ENCODE measurements at places on chromosomes 11 and 22.

DNA sequence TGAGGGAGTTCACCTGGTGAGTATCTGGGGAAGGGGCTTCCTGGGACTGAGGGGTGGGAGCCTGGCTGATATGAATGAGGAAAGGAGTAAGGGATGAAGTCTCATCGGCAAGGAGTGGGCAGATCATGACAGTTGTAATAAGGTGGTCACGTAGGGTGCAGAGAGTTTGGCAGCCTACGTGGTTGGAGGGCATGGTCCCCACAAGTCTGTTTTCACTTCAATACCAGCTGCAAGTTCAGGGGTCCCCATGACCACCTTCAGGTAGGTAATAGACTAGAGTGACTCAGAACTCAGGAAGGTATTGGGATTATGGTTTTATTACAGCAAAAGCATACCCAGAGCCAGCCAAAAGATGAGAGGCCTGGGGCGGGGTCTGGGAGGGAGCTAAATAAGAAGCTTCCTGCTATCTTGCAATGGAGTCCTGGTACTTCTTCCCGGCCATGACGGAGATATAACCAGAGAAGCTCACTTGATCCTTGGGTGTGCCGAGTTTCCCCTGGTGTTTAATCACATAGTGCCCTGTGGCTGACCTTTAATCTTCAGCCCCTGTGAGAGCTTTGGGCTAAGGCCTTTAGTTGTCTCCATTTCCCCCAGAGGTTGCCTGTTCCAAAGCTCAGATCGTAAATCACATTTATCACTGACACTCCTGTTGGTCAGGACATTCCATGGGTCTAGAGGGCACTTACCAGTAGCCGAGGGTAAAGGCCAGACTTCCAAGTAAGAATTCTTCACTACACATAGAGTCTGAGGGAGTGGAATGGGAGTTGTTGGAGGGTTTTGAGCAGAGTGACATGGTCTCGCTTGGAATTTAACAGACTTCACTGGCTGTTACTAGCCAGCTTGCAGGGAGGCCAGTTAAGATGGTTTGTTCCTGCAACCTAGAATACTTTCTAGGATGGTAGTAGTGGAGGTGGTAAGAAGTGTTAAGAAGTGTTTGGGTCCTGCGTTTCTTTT, 9.1 kb downstream of the SLC3A2 start:
- peak; percentile 33 for DNase-seq

GRCh38 chr11:125140233-125140632, 24.3 kb upstream of the PKNOX2 start:
- DNase-seq, result no peak

DNA sequence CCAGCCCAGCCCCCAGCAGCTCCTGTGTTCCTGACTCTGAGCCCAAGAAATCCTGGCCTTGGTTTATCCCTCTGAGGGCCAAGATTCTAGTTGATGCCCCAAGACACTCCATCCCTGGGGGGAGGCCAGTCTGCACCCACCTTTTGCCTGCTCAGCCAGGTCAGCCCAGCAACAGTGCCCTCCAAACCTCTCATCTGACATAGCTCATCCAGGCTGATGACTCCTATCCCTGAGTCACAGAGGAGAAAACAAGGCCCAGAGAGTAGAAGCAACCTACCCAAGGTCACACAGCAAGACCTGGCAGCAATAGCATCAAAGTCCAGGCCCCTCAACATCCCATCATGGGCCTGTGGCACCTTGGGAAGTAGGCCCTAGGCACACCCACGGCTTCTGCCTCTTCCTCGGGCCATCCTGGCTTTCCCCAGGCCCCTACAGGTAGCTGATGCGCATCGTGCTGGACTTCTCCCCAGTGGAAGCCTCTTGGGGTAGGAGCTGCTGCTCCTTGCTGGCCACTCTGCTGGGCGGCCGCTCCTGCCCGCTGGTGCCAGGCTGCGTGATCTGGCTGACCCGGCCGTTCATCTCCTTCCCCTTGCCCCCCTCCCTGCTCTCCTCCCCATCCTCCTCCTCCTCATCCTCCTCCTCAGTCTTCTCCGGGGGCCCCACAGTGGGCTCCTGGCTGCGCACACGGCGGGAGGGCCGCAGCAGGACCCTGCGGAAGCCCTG, 6.0 kb downstream of the SSTR3 start:
- no peak for DNase-seq

- DNase-seq, result no peak
These were observed 39.5 kb downstream of the MTMR2 start for GRCh38 chr11:95884376-95884775.

DNA sequence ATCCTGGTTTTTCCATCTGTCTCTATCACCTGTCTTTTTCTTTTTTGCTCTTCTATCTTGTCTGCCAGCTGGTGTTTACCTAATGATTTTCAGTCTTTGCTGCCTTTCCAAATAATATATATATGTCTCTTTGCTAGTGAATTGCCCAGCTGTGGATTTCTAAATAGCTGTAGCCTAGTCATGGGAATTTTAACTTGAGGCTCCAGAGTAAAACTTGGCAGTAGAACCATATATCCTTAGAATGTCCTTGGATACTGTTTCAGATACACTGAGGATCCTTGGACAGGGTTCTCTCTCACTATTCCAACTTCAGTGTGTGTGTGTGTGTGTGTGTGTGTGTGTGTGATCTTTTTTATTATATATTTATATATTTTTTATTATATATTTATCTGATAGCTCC, 2285.3 kb downstream of the LRRC4C start:
- DNase-seq, result no peak

DNA sequence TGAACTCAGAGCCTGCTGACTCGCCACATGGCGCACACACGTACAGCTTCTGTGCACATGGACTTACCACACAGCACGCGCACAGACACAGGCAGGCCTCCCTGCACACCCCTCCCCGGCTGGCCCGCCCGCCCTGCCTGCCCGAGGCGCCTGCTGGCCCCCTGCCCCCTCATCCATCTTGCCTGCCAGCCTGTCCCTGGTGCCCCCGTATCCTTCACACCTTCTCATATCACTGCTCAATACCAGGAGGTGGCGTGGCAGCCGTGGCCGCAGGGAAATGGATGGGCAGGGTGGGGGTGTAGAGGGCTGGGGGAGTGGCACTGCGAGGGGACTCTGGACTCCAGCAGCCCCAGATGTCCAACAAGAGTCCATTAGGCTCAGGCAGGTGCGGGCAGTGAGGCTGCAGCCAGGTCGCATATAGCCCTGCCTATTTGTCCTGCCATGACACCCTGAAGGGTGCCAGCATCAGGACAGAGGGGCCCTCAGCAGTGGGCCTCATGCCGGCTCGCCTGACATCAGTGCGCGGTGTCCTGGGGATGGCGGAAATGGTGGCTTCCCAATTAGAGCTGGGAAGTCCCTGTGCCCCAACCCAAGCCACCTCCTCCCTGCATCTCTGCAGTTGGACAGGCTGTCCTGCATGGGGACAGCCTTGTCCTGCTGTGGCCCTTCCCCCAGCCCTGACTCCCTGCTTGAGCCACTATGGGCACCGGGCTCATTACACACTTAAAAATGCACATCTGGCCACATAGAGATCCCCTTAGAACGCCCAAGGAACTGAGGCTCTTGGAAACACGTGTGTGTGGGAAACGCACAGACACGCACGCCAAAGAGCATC, 2.0 kb upstream of the TBX10 start:
- DNase-seq, result no peak

- DNase-seq, result no peak
These were observed 936 bp downstream of the BRD1 start for GRCh38 chr22:49826603-49827270.

DNA sequence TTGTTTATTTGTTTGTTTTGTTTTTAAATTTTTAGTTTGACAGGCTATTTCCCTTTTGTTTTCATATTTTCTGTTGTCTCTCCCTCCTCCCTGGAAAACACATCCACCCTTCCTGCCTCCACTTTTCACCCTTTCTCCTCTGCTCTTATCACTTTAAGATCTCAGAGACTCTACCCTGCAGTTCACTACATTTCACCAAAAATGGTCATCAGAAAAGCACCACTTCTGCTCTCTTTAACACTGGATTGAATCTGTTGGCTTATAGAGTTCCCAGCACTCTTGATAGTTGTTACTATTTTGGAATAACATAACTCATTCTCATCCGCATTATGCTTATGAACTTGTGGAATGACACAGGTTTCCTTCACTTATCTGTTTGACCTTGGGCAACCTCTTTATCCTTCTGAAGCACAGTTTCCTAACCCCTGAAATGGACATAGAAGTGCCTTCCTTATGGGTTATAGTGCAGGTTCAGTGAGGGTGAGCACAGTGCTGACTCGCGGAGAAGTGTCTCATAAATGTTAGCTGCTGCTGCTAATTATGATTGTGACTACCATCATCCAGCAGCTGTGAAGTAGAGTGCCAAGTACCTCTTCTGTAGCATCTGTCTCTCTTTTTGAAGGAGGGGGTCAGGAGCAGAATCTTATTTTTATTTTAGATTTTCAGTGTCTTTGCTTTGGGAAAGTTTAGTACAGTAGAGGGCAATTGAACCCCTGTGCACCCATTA, 15.0 kb downstream of the TEAD1 start:
- DNase-seq, result no peak

GRCh38 chr11:106329273-106330018, 252.0 kb downstream of the AASDHPPT start:
- DNase-seq, result no peak

- DNase-seq, result no peak
These were observed 2.9 kb upstream of the MYO7A start for GRCh38 chr11:77125191-77125590.

DNA sequence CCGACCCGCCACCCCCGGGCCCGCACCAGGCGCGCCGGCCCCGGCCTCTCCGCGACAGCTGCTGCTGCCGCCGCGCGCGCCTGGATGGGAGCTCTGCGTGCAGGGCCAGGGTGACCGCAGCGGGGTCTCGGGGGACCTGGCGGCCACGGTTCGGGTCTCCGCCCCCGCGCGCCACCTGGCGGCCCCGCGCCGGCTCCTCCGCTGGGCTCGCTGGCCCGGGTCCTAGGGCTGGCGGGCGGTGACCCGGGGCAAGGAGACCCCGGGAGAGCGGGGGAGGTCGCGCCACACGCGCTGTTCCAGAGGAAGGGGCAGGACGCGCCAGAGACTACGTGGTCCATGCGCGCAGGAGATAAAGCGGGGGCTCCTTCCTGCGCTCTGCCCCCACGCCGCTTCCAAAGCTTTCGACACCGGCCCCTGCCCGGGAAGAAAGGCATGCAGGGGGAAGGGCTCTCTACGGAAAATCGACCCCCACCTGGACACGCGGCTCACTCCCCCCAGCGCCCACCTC, 562 bp downstream of the SHANK2 start:
- DNase-seq, result no peak

DNA sequence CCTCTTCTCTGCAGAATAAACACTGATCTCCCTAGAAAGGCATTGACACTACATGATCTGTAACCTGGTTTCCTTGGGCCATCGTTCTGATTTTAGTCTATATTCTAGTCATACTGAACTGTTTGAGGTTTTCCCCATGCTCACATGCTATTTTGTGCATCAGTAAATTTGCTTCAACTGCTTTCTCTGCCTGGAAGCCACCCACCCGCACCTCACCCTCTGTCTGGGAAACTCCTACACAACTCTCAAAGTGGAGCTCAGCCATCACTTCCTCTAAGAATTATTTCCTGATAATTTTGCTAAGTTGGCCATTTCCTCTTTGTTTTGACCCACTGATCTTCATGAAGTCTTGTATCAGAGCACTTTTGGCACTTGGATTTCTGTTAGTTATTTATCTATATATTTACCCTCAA, 36.1 kb downstream of the MMP20 start:
- DNase-seq, result no peak

DNA sequence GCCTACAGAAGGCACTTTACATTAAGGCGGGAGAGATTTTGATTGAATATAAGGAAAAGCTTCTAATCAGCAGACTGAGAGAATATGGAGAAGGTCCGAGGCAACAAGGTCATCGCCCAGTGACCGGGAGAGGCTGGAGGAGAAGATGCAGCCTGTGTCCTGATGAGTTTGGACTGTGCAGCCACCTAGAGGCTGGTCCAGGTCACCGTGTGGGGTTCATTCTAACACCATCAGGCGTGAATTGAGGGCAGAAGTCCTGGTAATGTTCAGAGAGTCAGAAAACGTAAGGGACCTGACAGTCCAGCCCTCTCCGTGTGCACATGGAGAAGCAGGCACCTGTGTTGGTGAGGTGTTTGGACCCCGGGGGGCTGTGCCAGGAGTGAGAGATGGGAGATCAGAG, 102.7 kb downstream of the FEZ1 start:
- DNase-seq, result no peak

- DNase-seq, result no peak
These were observed 5.8 kb upstream of the PPP6R3 start for GRCh38 chr11:68454767-68455166.

DNA sequence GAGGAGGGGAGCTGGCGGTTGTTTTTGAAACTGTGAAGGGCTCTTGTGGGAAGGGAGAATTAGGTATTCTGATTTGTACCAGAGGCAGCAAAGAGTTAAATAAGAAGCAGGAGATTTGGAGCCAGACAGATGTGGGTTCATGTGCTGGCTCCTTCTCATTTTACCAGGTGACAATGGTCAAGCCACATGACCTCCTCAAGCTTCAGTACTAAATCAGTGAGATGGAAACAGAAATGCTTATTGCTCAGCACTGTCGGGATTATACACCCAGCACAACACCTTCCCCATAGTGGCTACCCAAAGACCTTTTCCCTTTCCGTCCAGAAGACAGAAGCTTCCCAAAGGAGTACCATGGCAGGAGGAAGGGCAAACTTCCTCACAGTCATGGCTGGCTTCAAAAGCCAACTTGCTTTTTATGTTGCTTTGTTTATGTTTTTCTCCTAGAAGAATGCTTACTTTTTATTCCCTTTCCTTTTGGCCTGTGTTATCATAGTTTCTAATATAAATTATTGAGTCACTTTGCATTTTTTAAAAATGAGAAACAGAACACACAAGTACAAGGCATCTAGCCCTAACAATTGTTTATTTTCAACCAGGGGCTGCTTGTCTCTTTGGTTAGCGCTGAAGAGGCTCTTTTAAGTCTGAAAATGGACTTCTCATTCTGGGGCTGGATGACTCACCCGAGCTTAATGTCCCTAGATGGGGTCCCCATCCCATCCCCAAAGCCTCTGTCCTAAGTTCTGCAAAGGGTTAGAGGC, 181.5 kb upstream of the ZBED5 start:
- DNase-seq, result no peak

- DNase-seq, result no peak
These were observed at the start of gene OR51A7 for GRCh38 chr11:4903484-4903883. Gene OR51A7 (plus strand): TSS chr11:4903783. CDS start chr11:4907370, 3,587 bp downstream.

GRCh38 chr11:44914105-44914504, 36.6 kb downstream of the TP53I11 start:
- DNase-seq, result no peak

DNA sequence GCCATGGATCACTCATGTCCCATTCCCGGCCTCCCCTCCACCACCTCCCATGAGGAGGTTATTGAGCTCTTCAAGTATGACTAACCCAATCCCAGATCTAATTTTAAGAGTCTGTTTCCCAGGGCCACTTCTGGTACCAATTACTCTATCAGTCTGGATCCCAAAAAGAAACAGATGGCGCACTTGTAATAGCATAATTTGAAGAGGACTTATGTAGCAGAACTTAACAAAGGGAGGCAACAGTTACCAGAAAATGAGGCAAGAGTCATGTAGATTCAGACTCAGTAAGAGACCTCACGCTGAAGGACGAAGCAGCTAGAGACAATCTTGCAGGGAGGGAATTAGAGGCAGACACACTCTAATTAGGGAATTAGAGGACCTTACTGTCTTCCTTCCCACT, 46.9 kb downstream of the DDX6 start:
- DNase-seq, result no peak

GRCh38 chr22:27988704-27989103, 69.6 kb upstream of the PITPNB start:
- DNase-seq, result no peak

GRCh38 chr11:101553891-101554292, 29.9 kb downstream of the TRPC6 start:
- no peak for DNase-seq
